ENCODE measurements at places on chromosomes 5 and 9.

DNA sequence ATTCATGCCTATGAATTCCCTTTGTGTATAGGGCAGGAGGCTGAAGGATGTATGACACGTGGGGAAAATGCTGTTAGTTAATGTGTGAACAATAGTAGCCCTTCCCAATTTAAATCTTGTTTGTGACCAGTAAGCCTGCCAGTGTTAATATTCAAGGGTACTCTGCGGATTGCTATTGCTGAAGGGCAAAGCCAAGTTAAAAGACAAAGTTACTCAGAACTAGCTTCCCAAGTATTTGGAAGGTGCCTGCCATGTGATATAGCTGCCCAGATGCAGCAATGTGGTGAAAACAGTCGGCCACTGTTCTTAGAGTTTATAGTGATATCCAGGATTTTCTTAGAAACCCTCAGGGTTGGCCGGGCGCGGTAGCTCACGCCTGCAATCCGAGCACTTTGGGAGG lies 34.6 kb downstream of the MARVELD2 start:
- DNase-seq: no peak

DNA sequence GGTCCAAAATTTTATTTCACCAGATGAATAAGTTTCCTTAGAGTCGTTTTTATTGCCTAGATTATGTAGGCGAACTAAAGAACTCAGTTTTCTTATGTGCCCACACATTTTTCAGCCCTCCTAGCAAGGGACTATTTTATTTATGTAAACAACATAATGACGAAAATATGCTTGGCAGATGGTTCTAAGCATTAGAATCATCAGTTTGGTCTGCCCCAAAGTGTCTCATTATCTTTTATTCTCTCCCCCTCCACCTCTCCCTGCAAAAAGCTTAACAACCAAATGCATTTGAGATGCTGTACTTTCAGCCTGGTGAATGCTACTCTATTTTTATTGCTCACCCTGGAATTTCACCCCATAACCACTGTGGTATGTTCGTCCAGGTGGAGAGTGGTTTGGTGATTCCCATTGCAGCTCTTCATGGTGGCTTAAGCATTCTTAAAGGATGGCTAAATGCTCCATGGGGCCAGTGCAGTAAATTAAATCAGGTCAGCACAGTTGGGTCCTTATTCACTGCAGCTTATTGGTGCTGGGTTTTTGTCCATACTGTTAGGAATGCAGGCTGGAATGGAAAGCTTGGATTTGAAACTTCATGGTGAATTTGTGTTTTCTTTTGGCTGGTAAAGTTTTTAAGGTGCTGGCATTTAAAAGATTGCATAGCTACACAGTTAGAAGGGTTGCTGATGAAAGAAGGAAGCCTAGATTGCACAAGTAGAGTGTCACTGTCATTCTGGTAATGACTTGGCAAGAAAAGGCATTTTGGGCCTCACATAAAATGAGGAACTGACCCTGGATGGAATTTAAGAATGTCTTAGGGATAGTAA lies 39.2 kb downstream of the TLE4 start:
- no peak for DNase-seq

DNA sequence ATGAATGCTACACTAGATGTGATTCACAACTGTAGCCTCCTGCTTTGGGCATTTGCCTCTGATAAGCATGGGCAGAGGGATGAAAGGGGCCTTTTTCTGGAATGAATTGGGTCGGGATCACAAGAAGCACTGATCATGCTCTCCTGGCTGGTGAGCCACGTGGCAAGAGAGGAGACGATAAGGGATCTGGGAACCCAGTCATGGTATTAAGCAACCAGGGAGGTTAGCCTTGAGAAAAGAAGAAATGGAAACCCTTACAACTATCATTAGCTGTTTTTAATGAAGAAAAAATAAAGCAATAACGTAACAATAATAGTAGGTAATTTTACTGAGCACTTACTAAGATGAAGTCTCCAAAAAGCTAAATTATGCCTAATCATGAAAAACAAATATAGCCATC lies 50.0 kb upstream of the RAI14 start:
- no peak for DNase-seq

GRCh38 chr5:3594510-3595005 lies 1.1 kb upstream of the IRX1 start:
- no peak for DNase-seq

GRCh38 chr5:38598994-38599617 lies 42.7 kb upstream of the LIFR start:
- DNase-seq: no peak

GRCh38 chr9:96425500-96426169 lies 7.5 kb upstream of the ZNF367 start:
- no peak for DNase-seq

DNA sequence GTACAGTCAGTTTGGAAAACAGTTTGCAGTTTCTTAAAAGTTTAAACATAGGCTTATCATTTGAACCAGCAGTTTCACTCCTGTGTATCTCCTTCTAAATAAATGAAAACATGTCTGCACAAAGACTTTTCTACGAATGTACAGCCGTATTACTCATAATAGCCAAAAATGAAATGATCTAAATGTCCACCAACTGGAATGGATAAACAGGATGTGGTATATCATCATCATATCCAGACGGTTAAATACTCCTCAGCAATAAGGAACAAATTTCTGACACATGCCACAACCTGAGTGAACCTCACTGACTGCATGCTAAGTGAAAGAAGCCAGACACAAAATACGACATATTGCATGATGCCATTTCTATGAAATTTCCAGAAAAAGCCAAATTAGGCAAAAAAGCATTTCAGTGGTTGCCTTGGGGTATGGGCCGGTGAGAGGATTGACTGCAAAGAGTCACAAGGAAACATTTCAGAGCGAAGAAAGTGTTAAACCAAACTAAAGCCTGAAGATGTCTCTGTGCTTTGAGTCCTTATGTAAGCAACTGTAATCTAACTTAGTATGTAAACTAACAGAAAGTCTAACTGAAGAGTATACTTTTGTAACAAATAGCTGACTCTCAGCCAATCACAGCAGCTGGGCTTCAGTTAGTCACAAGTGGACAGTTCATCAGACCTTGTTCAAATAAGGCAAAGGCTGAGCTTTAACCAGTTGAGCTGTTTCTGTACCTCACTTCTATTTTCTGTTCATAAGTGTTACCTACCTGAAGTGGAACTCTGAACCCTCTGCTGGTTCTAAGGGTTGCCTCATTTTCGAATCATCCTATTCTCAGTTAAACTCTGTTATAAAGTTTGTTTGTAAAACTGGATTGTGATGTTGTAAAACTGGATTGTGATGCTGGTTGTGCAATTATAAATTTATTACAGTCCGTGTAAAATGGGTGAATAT lies 65.2 kb downstream of the TRIO start:
- no peak for DNase-seq

DNA sequence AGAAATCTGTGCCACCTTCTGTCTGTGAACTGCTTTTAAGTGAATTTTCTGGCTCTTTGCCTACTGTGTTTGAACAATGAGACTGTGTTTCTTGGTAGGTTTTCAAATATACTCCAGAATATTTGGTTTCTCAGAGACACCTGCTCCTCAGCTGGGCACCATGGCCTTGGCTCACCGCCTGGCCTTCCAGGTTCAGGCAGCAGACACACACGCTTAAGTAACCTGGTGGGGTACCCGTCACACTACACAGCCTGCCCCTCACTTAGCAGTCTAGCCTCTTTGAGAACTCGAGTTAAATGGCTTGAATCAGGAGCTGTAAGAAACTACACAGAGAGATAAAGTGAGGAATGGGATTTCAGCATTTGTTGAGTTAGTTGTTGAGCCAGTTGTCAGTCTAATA lies 530.5 kb downstream of the MTRR start:
- DNase-seq: no peak

- no peak for DNase-seq
These were observed 418.3 kb upstream of the CLINT1 start for GRCh38 chr5:158277276-158277675.

GRCh38 chr9:28209130-28209529 lies 635.8 kb upstream of the C9orf72 start:
- DNase-seq: no peak

- DNase-seq: no peak
These were observed 44.0 kb downstream of the DUSP1 start for GRCh38 chr5:172726966-172727365.

DNA sequence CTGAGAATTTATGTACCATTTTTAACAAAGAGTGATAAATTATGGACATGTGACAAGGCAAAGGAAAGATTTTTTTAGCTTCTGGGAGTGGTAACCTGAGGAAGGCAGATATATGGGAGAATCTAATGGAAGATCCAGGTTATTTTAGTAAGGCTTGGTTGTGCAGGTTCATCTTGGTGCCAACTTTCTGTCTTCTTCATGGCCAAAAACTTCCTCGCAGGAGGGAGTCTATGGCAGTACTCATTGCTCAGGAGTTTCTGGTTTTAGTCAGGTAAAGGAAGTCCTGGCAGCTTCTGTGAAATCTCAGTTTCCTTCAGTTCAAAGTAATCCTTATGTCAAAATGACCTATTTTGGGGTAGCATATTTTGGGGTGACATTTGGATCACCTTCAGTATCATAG lies 248.3 kb upstream of the KCNN2 start:
- no peak for DNase-seq

DNA sequence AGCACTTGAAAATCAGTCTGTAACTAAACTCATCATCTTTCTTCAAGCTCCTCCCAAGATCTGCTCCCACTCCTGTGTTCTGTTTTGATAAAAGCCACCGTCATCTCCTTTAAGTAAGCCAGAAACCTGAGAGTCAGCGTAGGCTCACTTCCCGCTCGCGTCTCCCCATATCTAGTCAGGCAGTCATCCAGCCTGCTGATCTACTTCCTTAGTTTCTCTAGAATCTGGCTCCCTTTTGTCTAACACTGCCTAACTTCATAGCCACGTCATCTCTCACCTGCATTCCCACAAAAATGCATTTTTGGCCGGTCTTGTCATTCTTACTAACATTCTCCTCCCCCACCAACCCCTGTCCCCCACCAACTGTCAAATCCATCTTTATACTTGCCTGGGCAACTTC lies 3.0 kb upstream of the TJP2 start:
- no peak for DNase-seq

GRCh38 chr9:7653262-7653661 lies 146.3 kb downstream of the DMAC1 start:
- no peak for DNase-seq

GRCh38 chr9:130820135-130820738 lies 14.8 kb upstream of the ABL1 start:
- DNase-seq: no peak

DNA sequence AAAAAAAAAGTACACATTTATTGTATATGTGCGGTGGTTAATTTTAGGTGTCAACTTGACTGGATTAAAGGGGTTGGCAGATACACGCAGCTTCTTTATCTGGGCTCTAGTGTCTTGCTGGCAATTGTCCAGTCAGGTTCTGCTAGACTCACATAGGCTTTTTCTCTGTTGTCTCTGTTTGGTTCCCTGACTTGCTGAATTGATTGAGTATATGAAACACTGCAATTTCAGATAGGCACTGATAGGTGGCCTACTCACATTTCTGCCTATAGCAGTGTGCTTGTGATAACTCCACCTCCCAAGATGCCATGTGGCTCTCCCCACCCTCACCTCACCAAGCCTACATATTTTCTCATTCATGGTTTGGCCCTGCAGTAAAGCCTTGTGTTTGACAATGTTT lies 52.5 kb downstream of the AOPEP start:
- DNase-seq: no peak

DNA sequence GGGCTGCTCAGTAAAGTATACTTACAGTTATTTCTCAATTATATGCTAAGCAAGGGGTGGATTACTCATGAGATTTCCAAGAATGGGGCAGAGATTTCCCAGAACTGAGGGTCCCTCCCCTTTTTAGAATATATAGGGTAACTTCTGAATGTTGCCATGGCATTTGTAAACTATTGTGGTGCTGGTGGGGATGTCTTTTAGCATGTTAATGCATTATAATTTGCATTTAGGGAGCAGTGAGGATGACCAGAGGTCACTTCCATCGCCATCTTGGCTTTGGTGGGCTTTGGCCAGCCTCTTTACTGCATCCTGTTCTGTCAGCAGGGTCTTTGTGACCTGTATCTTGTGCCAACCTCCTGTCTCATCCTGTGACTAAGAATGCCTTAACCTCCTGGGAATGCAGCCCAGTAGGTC lies 35.5 kb downstream of the TTC1 start:
- DNase-seq: no peak

DNA sequence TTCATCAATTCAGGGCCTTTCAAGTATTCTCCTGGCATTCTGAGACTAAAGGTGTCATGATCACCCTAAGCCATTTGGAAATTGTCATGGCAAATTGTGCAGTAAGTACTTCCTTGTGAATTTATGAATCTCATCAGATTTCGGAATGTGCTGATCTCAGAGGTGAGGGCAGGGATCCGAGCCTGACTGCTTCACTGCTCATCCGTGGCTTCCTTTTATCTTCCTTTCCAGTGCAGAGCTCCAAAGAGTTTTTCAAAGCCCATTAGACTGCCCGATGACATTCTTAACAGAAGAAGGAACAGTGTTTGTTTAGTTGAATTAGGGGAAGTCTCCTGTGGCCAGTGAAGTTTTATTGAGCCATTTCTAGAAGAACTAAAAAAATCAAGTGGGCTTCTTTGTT lies 182.8 kb upstream of the GDNF start:
- no peak for DNase-seq

GRCh38 chr9:76414661-76415060 lies 20.4 kb upstream of the RFK start:
- DNase-seq: no peak

DNA sequence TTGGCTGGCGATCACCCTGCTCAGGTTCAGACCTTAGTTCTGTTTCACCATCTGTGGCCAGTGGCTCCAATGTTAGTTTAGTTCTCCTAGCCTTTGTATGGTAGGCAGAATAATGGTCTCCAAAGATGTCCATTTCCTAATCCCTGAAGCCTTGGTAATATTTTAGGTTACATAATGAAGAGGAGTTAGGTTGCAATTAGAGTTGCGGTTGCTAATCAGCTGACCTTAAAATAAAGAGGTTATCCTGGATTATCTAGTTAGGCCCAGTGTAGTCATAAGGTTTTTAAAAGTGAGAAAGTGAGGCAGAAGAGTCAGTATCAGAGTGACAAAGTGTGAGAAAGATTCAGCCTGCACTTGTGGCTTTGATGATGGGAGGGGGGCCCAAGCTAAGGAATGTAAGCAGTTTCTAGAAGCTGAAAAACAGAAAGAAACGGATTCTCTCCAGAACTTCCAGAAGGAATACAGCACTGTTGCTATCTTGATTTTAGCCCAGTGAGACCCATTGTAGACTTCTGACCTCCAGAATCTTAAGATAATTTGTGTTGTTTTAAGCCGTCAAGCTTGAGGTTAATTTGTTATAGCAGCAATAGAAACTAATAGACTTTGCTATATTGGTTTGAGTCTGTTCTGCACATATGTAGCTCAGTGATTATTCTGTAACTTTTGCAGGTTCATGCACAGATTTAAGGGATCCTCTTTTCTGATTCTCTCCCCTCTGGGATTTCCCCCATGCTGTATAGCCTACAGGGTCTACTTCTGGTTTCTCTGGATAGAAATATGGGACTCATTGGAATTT lies 21.6 kb downstream of the LNPEP start:
- DNase-seq: no peak

- no peak for DNase-seq
These were observed 101.6 kb downstream of the TRIO start for GRCh38 chr5:14244721-14245120.

DNA sequence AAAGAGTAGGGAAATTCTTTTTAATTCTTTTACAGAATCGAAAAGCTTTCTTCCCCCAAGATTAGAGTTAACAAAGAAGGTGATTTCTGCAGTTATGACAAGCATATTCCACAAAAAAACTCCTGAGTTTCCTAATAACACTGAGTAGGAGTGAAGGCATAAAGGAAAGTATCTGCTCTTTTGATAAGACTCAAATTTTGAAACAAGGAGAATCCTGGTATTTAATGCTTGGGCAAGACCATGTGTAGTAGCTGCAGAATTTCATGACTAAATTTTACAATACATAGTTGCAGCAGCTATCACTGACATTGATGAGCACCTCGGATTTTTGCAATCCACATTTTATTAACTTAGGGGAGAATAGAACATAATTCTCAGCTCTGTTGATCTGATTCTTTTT lies 92.6 kb downstream of the MARCHF3 start:
- DNase-seq: no peak
